ENCODE measurements at places on chromosomes 7 and 10.
A peak's percentile ranks its signal among the peaks of the same experiment; 100 is the strongest.

DNA sequence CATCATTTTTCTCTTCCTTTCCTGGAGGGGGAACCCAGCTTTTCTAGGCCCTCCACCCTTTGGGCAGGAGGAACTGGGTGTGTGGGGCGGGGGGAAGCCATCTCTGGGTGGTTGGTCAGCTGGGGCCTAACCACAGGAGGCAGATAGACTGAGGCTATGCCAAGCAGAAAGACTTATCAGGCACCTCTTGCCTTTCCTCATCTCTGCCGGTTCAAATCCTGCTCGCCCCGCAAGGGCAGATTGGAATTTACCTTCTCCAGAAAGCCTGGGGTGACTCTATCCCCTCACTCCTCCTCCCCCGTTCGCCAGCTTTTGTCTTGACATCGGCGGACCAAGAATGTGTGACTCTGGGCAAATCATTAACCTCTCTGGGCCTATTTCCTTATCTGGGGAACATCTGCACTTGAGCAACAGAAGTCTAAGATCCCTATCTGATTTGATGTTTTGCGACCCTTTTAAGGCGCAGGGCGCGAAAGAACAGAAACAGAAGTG, 584 bp upstream of the GARS1 start:
- peak; percentile 74 for DNase-seq

GRCh38 chr10:132701099-132701845, 84.7 kb downstream of the NKX6-2 start:
- DNase-seq = no peak

DNA sequence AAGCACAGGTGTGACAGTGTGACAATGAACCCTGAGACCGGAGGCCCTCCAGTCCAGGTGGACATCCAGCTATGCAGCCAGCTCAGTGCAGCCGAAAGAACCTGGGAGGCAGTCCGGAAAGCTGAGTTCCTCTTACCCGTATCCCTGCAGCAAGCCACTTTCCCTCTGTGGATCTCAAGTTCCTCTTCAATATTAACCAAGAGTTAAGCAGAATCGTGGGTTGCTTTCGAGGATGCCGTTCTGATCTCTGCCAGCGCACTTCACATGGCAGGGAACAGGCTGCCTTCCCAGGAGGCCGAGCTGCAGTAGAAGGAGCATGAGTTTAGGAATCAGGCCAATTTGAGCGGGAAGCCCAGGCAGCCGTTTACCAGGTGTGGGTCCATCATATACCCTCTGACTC, 591.6 kb downstream of the SDK1 start:
- no peak for DNase-seq

- DNase-seq = no peak
Observed at GRCh38 chr10:123835575-123835974, 56.0 kb downstream of the CPXM2 start.

DNA sequence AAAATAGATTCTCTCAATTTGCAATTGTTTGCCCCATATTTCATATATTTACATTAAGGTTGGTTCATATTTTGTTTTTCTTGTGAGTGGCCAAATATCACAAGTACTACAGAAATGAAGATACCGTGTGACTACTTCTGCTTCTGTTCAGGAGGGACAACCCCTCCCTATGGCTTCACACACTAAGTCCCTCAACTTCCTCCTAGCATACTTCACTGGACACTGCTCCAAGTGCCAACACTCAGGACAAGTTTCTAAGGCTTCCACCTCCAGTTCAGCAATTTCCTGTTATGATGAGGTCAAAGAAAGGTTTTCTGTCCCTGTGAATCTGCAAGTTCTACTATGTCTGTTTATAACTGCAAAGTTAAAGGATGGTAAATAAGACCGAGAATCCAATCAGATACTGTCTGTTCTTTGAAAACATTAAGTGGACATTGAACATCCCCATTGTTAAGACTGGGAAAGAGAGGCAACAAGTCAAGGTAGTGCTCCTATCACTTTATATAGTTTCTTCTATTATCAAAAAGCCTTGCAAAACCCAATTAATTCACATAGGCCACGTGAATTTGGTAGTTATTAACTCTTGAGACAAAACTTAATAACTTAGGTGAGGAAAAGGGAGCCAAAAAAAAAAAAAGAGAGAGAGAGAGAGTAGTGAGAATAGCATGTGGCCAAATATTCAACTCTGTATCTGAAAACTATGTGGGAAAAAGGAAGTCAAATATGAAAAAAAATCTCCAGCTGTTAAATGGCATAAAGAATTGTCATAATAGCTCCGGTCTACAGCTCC, 81.3 kb upstream of the DKK1 start:
- peak; percentile 27 for DNase-seq

DNA sequence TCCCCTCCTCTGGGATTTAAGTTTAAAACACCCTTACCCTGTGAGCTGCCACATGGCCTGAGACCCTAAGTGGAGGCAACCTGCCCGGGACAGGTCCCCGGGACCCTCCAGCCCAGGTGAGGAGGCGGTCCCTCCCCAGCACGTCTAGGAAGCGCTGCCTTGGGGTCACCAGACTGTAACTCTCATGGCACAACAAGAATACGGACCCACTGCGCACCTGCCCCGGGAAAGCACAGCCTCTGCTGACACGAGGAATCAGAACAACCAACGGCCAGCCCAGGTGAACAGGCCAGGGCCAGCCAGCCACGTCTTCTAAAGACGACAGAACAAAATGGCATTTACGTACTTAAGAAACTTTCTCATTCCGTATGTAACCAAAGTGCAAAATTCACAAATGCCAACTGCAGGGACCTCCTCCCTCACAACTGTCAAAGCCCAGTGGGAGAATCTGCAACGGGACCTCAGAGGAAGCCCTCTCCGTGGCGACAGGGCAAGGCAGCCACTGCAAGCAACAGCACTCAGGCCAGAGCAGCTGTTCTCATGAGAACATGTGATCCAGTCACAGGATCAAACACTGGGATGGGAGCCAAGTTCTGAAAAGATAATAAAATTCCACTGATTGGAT, 208.4 kb downstream of the DIP2C start:
- DNase-seq = no peak

DNA sequence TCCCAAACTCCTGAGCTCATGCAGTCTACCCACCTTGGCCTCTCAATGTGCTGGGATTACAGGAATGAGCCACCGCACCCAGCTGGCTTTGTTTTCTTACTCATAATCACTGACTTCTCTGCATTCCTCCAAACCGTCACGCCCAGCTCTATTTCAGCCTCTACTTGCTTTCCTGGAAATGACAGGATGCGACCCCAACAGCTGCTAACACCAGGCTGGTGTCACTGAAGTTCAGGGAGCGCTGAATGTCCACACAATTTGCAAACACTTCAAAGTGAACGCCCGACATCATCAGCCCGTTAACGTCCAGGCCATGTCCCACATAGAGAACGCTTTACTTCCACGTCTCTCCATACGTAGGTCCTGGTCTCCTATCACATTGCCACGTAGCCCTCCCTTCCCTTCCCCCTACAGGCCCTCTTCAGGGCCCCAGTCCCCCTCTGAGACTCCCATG, 12.8 kb upstream of the PROSER2 start:
- no peak for DNase-seq

DNA sequence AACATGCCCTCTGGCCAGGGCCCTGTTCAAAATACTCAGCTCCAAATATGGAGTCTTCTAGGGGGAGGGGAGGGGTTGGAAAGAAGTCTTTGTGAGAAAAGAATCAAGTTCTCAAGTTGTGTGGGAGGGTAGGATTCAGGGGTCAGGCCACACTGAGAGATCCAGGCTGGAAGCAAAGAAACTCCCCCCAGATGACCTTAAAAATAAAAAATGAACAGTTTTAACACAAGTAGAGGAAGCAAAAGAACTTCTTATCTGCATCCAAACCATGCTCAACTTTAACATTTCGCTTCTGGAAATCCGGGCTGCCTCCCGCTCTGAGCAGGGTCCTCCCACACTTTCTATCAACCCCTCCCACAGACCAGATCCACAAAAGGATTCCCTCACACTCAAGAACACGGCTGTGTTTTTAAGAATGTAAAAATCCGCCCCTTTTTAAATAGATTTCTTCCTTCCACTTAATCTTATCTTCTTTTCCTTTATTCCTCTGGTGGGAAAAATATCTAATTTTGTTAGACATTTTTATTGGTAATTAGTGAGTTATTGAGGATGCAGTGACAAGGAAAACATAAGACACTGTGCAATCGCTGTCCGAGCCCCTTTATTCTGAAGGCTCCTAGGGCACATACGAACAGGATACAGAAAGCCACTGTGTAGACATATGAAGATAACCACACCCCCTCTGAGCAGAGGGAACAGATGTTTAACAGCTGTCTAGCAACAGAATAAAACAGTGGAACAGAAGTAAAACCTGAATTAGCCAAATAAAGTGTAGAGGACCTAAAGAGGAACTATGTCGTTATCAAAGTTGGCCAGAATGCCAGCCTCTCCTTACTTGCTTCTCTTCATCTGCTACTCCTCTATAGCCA, 43.8 kb downstream of the CYTH3 start:
- DNase-seq = peak; percentile 8

DNA sequence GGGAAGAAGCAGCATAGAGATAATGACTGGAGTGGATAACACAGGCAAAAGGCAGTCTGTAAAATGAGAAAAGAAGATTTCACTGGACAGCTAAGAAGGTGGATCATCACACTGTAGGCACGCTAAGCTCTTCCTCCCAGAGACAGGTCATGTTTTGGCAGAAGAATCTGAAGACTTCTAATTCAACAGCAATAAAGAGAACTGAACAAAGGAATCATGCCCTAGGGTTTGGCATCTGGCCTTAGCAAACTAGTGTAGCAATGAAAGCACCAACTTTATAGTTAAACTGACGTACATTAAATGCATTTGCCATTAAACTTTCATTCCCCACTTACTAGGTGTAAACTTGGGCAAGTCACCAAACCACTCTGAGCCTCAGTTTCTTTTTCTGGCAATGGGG, 84.4 kb upstream of the SEM1 start:
- DNase-seq = no peak

GRCh38 chr10:3995302-3996210, 210.5 kb upstream of the KLF6 start:
- DNase-seq = no peak

DNA sequence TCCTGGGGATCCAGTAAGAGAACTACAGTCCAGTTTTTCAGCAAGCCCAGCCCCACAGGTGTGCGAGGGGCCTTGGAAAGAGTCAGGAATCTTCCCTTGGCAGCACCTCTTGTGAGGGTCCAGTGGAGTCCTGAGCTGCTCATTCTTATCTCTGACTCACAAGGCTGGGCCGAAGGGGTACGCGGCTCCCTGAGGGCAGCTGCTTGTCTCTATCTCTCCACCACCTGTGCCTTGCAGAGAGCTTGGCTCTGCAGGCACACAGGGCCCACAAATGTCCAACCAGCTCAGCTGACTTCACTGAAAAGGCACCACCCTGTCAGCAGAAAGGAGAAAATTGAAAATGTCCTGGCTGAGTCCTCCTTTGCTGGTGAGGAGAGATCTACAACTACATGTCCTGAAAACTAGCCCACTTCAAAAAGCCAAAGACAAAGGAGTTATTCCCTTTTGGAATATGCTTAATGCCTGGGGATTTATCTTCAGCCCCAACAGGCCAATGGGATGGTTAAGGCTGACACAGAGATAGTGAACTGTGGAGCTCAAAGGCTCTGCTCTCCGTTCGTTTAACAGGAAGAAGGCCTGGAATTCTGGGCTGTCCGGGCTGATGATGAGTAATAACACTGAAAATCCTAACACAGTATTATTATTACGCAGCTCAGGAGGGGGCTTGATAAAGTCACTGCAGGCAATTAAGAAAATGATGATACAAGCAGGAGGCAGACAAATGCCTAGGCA, 23.4 kb downstream of the UROS start:
- DNase-seq = no peak

- DNase-seq = no peak
Observed at GRCh38 chr7:30303312-30304039, 19.1 kb downstream of the ZNRF2 start.

DNA sequence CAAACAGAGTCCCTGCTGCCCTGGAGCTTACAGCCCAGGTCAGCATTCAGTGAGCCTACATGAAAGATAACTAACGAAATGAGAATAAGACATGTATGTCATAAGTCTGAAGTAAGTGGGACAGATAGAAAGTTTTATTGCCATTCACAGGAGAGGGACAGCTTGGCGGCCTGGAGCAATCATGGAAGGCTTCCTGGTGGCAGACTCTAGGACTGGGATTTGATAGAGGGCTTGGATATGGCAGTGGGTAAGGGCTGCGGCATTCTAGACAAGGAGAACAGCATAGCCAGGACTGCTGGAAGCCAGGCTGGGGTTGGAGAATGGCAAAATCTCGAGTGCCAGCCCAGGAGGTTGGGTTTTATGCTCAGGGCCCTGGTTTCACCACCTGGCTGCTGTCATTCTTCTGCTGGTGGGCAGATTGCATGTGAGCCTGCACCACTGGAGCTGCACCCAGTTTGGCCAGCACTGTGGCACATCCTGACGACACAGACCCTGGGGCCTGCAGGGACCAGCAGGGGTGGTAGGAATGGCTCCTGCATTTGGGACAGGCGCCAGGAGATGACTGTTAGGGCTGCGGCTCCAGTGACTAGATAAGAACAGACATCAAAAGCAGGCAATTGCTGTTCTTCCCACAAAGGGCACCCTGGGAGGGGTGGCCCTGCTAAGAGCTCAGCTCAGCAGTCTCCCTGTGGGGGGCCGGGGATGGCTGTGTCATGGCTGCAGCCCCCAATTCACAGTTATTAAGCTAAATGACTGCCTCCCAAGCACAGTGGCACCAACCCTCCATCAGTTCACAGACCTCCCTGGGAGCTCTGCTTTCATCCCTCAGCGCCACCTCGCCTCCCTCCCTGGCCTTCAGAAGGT, 161.1 kb downstream of the RPS24 start:
- DNase-seq = no peak

GRCh38 chr10:11887381-11888227, 64.4 kb downstream of the PROSER2 start:
- DNase-seq = no peak

DNA sequence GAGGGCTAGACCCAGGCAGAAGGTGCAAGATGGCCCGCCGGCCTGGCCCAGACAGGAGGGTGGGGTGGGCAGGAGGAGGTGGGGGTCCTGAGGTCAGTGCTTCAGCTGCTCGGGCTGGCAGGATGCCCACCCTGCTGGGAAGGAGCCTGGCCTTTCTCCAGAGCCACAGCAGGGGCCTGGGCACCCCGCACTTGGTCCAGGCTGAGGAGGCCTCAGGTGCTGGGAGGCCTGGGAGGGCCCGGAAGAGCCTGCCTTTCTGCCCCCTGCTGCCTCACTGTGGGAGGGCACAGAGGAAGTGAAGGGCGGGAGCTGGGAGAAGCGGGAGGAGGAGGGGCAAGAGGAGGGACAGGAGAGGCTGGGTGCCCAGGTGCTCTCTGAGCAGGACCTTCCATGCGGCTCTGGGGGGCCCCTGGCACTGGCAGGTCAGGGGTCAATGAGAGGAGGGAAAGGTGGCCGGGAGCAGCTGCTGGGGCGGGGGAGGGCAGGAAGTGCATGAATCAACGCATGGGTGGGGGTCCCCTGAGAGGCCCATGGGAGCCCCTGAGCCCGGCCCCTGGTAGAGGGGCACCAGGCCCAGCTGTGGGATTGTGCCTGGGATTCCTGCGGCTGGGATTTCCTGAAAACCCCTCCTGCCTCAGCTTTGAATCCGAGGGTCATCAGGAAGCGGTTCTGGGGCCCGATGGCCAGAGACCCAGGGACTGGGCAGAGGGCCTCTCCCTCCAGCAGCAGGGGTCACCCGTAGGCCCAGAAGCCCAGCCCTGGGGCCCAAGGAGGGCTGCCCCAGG, 49.9 kb downstream of the PWWP2B start:
- peak; percentile 66 for DNase-seq
